AG04450 (cell line): ENCODE measurements at places on chromosomes 13 and 19.

DNA sequence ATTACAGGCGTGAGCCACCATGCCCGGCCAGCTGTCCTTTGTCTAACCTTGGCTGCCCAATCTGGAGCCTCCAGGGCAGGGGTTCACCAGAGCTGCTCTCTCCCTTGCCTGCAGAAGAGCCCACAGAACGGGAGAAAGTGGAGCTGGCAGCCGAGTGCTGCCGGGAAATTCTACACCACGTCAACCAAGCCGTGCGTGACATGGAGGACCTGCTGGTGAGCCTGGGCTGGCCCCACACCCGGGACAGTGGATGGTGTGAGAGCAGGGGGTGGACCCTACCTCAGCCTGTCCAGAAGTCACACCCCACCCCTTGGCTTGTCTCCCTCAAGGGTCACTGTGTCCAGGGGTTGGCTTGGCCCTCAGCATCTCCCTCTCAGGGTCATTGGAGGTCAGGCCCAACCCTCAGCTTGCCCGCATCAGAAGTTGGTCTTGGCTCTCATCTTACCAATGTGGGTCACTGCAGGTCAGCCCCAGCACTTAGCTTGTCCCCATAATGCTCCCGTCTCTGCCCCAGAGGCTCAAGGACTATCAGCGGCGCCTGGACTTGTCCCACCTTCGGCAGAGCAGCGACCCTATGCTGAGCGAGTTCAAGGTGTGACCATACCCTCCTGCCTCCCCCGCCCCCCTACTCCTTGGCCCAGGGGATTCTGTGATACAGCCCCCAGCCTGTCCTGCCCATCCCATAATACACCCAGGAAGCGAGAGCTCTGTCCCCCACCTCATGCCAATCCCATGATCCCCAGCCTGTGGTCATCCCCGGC, 20.4 kb downstream of the ARHGEF1 start:
- DNase-seq = no peak

- no peak for DNase-seq
Measured at GRCh38 chr19:6086068-6086788, 24.1 kb downstream of the RFX2 start.

GRCh38 chr19:28427376-28428083, 785.4 kb downstream of the UQCRFS1 start:
- DNase-seq = no peak

GRCh38 chr19:954672-955494, 29.0 kb downstream of the ARID3A start:
- DNase-seq = no peak

DNA sequence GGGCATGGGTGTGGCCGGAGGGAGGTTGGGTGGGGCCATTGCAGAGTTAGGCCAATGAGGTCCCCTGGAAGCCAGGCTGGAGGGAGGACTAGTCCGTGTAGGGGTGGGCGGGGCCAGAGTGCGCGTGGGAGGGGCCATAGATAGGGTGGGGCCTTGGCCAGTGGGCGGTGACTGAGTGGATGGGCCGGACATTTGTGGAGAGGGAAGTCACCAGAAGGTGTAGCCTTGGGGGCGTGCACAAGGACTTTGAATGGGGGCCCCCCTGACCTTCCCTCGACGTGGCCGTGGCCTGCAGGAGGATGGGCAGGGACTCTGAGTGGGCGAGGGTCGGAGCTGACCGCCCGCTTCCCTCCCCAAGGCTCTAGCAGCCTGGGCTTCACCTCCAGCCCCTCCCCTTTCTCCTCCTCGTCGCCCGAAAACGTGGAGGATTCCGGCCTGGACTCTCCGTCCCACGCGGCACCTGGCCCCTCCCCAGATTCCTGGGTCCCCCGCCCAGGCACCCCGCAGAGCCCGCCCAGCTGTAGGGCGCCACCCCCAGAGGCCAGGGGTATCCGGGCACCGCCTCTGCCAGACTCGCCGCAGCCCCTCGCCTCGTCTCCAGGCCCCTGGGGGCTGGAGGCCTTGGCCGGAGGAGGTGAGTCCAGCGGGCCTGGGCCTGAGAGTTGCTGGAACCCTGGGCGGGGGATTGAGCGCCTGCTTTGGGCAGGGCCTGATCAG, 16.5 kb upstream of the B3GNT3 start:
- DNase-seq = no peak

- DNase-seq = no peak
Measured at GRCh38 chr19:3132971-3133792, 2.7 kb upstream of the GNA15 start.

DNA sequence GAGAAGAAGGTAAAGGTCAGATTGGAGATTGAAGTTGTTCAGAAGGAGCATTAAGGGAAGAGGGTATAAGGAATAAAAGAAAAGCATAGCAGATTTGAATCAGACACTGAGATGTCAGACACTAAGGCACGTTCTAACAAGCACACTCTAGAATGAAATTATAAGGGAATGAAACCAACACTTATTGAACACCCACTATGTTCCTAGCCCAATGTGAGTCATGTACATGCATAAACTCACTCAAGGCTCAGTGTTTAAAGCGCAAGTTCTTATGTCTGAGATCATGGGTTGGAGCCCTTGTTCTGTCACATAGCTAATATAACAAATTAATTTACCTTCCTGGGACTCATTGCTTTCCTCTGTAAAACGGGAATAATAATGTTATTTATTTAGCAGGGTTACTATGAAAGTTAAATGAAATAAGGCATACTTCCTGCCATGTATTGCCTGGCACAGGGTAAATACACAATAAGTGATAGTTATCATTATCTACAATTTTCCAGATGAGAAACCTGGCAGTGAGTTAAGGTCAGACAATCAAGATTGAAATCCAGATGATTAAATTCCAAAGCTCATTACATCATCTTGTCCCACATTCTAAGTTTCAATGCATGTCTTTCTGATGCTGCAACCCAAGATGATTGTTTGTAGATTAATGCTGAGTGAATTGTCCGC, 68.3 kb upstream of the DACH1 start:
- no peak for DNase-seq

DNA sequence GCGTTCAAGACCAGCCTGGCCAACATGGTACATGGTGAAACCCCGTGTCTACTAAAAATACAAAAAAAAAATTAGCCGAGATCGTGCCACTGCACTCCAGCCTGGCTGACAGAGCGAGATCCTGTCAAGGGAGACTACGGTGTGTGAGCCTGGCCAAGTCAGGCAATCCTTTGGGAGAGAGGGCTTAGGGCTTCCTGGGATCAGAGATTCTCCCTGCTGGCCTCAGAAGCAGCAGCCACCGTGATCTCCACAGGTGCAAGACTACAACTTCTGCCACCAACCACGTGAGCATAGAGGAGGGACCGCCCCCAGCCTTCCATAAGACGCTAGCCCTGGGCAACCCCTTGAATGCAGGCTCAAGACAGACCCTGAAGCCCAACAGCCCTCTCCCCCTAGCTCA, 7.6 kb downstream of the MFSD12 start:
- DNase-seq = no peak

DNA sequence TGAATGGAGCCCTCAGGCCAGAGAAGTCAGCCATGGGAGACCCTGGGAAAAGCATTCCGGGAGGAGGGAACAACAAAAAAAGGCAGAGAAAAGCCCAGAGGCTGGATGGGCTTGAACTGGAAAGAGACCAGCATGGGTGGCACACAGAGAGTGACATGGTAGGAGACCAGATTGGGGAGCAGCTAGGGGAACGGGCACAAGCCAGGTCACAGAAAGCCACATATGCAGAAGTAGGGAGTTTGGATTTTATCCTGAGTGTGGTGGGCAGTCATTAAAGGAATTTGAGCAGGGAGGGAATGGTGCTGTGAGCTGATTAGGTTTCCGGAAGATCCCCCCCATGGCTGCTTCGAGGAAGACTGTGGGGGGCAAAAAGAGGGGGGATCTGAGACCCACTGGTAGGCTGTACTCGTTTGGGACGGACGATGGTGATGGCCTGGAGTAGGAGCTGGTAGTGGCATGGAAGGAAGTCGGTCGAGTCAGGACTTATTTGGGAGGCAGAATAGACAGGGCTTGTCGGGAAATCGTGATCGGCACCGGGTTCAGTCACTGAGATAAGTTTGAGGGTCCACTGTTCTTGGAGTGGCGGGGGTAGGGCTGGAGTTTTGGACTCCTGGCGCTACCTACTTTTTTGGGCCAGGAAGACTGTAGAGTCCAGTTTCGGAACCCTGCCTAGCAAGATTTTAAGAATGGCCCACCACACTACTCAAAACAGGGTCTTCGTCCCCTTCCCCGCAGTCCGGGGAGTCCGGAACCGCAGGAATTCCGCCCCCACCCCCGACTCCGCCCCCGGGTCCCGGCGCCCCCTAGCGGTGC, 949 bp downstream of the SERTAD1 start:
- DNase-seq = no peak

- no peak for DNase-seq
Measured at GRCh38 chr19:6632002-6632621, 37.8 kb downstream of the TNFSF14 start.

- DNase-seq = peak; percentile 84
Measured at GRCh38 chr13:94195715-94196114, 283.8 kb downstream of the DCT start.

DNA sequence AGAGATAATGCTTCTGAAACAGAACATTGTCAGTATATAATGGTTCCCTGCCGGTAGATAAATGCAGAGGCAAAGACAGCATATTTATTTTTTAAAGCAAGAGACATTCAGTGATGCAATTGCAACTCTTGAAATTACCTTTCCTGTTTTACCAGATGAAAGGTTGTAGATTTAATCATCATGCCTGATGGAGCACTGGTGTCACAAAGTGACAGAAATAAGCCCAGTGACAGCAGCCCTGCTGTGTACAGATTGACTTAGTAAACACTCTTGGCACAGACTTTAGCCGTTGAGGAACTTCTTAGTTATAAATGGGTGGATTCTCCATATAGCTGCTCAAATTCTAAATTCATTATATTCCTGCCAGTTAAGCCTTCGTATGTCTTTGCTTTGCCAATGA, 172.5 kb downstream of the ITGBL1 start:
- DNase-seq = no peak

DNA sequence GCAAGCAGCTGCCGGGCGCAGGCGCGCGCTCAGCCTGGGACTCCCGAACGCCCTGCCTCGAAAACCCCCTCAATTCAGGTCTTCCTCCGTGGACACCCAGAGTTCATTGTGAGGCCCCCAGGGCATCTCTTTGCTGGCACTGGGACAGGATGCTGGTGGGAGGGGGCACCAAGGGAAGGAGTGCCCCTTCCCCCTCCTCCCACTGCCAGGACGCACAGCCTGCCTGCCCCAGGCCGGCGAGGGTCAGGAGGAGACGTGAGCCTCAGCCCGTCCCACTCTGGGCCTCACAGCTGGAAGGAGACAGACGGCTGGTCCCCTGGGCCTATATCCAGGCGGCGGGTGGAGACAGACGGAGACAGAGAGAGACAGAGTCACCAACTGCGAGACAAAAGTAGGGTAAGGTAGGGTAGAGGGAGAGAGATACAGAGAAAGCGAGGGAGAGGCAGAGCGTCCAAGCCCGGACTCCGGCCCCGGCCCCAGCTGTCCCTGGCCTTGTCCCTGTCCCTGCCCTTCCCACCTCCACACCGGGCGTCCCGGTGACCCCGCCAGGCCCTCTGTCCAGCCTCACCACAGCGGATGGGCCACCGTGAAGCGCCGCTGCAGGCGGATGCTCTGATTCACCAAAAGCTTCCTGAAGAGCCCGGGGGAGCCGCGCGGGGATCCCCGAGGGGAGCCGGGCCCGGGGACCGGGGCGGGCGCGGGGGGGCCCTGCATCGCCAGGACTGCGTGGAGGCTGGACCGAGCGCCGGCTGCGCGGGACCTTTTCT, at the start of gene PDE4C:
PDE4C (minus strand) TSS at position 737 of the 767 bp plus-strand sequence; CDS start at position 714, 23 bp downstream.
- DNase-seq = no peak

DNA sequence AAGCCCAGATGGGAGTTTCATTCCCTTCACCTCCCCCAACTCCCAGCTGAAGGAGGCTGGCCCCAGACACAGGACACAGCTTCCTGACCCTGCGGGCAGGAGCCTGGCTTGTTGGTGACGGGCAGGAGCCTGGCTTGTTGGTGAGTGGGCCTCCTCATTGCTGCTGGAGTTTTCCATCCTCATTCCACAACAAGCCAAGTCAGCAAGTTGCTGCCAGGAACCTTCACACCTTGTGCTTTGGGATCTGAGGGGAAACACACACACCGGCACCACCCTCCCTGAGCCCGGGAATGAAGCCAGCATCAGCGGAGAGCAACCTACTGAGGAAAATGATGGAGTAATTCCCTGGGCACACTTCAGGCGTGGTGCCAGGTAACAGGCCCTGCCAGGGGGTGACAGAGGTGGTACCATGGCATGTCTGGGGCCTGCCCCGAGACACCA, 74.9 kb downstream of the ALOX5AP start:
- DNase-seq = no peak

DNA sequence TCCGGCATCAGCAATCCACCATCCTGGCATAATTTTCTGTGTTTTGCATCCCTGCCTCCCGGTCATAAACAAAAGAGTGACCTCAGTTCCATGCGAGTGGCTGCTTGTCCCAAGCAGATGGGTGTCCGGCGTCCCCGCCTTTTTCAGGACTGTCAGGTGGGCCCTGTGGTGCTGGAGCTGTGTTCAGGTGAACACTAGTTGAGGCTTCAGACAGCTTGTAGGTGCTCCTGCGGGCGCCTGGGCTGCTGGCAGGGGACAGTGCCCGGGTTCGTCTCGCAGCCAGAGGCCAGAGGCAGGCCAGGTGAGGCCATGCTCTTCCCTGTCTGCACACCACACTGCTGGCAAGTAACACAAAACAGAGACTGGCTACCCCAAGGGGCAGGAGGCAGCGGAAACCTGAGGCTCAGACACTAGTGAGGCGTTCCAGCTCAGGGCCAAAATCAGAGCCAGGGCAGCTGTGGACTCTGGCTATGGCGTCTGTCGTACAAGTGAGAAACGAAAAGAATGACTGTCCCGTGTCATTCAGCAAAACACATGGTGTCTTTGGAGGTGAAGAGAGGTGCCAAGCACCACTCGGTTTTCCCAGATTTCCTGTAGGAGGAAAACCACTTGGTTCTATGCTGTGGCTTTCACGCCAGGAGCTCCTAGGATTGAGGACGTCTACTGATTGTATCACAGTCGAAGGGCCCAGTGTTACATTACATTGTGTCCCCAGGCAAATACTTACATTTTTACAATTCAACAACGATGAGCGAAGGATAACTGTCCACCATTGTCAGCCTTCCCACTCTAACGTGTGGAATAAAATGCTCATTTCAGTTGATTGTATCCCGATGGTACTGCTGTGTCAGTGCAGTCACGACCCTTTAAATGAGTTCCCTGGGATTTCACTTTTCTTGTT, 104.0 kb downstream of the ATP11A start:
- no peak for DNase-seq

DNA sequence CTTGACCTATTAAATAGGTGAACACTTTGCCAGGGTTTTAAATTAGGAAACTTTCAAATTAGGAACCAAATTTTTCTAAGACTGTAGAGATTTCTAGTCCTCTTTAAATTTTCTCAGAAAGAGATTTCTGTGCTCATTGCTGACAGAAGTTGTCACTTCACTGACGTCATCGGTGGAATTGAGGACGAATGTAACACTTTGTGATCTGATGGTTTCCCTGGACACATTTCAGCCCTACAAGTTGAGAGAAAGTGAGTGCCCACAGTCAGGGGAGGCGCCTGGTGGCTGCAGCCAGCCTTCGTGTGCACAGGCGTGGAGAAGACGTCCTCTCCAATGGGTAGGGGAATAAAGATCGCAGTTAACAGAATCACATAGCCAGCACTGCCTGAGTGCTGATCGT, 396.5 kb upstream of the TSHZ3 start:
- DNase-seq = no peak

- DNase-seq = no peak
Measured at GRCh38 chr13:34862311-34862710, 79.8 kb upstream of the NBEA start.

GRCh38 chr13:98311200-98311548, 134.1 kb upstream of the RNF113B start:
- DNase-seq = no peak

GRCh38 chr13:98938801-98939200, 39.1 kb downstream of the DOCK9 start:
- no peak for DNase-seq
